ENCODE measurements at places on chromosomes 2 and 18.

DNA sequence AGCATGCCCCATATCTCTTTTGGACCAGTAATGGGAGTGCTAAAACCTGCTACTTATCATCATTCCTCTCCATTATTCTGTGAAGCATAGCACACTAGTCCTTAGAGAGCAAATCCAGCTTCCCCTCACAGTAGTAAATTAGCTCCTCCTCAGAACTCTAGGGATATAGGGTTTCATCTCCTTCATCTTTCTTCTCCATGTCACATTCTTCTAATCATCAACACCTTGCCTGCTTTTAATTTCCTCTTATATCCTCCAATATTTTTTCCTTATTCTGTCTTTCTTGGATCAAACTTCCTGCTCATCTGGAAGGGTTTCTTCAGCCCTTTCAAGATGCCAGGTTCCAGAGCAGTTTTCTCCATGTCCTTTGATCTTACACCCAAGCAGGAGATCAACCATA, 321.4 kb upstream of the ACVR2A start:
- no peak for DNase-seq

DNA sequence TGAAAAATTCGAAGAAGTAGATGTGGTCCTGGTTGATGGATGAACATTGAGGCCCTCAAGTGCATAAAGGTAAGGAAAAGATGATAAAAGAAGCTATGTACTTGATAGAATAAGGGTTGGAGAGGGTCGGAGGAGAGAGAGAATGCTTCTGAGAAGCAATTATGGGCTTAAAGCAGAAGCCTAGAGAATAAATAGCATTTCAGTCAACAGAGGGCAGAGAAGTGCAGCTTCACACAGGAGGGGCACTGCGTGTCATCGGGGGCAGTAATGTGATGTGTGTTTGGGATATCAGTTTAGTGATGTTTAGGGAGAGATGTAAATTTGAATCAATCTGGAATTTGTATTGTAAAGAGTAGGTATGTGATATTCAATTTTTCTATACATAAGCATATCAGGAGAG, 334.5 kb downstream of the PIK3C3 start:
- no peak for DNase-seq

DNA sequence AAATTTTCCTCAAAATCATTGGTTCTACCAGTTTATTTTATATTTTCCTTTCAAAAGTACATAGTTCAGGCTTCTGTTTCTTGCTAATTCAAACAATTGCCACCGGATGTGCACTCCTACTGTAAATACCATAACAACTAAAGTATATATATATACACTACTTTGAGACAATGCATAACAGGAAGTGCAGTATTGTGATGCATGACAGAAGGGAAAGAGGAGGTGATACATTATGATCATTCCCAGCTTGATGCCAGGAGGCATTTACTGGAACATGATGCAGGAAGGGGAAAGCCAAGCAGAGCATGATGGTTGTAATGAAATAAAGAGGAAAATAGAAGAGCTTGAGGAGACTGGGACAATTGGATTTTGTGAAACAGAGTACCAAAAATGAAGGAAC, 215.2 kb upstream of the NT5C1B start:
- DNase-seq: no peak

DNA sequence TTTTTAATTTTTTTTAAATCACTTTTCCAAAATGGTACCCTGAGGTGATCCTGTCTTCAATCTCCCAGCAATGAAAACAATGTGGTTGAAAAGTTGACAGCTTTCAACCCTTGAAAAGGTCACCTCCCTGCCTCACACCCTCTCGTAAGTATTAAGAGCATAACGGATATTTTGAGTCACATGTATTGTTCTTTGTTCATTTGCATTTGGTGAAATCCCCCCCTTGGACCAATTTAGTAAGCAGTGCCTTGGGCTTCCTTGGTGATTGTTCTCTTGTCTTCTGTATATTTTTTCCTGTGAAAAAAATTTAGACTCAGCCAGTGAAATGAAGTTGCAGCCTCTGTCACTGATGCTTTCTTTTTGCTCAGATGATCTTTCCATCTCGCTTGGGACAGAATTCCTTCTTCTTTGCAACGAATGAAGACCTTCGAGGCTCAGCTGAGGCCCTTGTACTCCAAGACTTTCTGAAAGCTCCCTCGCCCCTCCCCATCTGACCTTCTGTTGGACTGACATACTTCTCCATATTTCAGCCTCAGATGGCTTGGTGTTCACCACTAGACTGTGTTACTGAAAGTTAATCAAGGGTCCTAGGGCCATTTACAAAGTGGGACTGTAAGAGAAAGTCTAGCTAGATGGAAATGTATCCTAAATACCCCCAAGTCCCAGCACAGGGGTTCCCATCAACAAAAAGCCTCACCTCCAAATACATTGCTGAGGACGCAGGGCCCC, 158.4 kb downstream of the BCL2 start:
- no peak for DNase-seq

DNA sequence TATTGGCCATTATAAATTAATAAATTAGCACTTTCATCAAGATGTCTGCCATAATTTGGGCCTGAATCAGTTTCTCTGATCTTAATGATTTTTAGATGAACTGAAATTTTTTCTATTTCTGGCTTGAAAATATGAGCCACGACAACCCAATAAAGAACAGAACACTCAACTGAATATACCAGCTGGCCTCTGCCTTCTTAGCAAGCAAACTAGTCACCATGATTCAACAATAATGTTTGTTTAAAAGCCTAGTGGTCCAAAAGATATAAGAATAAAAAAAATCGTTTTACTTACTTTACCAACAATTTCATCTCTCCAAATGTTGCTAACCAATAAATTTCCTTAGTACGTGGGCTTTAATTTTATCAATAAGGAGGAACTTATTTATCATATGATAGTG, 66.7 kb upstream of the TTN start:
- DNase-seq: no peak

DNA sequence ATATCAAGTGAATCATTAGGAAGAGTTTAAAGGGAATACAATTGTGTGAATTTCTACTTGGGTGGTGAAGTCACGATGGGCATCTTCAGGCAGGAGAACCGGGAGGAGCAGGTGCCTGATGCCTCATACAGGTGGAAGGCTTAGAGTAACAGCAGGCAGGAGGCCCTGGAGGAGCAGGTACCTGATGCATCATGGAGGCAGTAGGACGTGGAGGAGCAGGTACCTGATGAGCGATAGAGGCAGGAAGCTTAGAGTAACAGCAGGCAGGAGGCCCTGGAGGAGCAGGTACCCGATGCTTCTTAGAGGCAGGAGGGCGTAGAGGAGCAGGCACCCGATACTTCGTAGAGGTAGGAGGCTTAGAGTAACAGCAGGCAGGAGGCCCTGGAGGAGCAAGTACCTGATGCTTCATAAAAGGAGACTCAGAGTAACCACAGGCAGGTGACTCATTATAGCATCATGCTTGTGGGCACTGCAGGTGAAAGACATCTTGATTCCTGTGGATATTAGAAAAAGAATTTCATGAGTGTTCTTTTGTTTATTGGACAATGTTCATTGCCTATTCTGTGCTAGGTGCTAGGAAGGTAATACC, 133.9 kb downstream of the ATP9B start:
- peak; percentile 95 for DNase-seq

- DNase-seq: no peak
Measured at GRCh38 chr2:11212645-11213044, 57.4 kb downstream of the SLC66A3 start.

- DNase-seq: no peak
Measured at GRCh38 chr2:181304011-181304844, 153.0 kb upstream of the ITGA4 start.

GRCh38 chr2:199025146-199025545, 432.6 kb downstream of the SATB2 start:
- DNase-seq: no peak

GRCh38 chr2:184597571-184597991, 748 bp upstream of the ZNF804A start:
- DNase-seq: peak; percentile 13

GRCh38 chr2:118687698-118688097, 159.8 kb downstream of the EN1 start:
- DNase-seq: no peak

DNA sequence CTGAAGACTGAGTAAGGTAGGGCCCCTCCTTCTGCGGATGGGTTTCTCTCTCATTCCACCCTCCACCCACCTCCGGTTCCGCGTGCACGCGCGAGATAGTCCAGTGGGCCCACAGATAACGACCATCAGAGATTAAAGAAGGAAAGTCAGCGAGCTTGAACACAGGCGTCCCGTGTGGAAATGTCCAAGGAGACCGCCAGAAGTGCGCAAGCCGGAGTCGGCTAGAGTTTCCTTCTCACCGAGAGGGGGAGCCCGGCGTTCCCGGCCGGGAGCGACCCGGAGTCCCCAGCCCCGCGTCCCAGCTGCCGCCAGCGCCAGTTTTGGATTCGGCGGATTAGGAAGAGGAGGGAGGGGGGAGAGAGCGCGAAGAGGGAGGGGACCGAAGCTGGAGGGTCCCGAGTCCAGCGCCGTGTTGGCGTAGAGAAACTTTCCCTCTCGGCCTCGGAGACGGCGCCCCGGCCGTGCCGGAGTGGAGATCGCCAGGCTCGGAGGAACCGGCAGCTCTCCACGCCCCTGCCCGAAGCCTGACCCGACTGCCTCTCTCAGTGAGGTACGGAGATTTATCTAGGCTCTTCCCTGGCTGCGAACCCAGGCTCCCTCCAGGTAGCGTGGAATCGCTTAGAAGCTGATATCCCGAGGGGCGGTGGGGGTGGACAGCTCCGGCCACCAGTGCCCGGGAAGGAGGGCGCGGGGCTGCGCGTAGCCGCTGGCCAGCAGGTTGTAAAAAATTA, at the start of gene GULP1:
Gene GULP1 (plus strand): TSS at position 258 of the 731 bp plus-strand sequence. CDS start 185,829 bp downstream, outside the sequence.
- DNase-seq: no peak

- no peak for DNase-seq
Measured at GRCh38 chr2:197915548-197916265, 111.3 kb downstream of the PLCL1 start.

GRCh38 chr2:173982918-173983317, 17.7 kb upstream of the SP3 start:
- peak; percentile 87 for DNase-seq

- peak; percentile 47 for DNase-seq
Measured at GRCh38 chr2:12714391-12715221, 2.1 kb upstream of the TRIB2 start.

DNA sequence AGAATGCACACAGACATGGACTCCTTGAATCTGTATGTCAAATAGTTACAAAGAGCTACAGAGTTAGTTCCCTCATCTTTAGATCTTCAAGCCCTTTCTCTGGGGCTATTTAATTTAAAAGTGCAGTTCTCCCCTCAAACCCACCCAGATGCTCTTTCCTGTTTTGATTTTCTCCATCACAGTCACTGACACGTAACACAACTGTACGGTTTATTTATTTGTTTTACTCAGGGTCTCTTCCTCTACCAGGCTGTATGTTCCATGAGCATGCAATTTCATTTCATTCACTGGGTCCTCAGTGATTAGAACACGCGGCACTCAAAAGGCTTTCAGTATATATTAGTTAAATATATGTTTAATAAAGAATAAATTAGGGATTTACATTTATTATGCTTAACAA, 94.7 kb downstream of the DOCK10 start:
- DNase-seq: no peak

DNA sequence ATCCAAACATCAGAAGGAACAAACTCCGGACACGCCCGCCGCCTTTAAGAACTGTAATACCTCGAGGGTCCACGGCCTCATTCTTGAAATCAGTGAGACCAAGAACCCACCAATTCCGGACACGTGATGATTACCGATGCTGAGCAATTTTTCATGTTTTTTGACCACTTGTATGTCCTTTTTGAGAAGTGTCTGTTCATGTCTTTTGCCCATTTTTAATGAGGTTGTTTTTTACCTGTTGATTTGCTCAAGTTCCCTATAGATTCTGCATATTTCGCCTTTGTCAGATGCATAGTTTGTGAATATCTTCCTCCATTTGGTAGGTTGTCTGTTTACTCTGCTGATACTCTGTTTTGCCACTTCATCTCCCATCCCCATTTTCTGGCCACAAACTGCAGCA, 150.4 kb downstream of the IRS1 start:
- no peak for DNase-seq

GRCh38 chr2:148048475-148049221, 27.8 kb downstream of the MBD5 start:
- no peak for DNase-seq

DNA sequence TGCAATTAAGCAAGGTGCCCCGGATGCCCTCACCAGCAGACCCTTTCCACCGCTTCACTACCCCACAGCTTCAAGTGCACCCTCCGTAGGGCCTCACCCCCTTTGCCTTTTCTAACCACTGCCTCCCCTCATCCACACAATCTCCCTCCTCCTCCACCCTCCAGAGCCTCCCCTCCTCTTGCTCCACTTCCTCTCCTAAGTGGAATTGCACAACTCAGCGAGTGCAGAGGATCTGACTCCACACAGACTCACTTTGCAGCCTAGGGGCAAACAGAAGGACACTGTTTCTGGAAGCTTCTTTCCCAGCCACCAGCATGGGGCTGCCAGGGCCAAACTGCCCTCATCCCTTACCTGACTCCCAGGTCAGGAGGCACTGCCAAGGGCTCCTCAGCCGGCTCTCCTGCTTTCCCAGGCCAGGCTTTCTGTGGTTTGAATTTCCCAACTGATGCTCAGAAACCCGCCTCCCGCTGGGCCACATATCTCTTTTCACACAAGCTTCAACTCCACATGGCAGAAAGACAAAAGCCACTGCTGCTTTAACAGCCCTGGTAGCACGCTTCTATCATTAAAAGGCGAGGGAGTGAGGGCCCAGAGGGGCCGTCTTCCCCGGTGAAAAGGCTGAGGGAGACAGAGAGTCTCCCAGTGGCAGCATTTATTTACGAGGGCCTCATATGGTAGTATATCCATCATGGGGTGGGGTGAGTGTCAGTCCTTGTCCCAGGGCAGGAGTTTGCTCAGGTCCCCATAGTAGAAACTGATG, 74.7 kb upstream of the MGAT4A start:
- DNase-seq: peak; percentile 76

- DNase-seq: no peak
Measured at GRCh38 chr2:225033440-225034318, 8.6 kb downstream of the DOCK10 start.

- DNase-seq: no peak
Measured at GRCh38 chr2:162888652-162889051, 50.1 kb upstream of the KCNH7 start.

Data from foreskin keratinocyte (primary cell).